Fibroblast of villous mesenchyme (primary cell): ENCODE measurements at places on chromosomes 5 and 9. TPM values are rescaled to one million over a fixed set of nuclear protein-coding genes. Genes with fewer than 3 reads are reported as not detected.

DNA sequence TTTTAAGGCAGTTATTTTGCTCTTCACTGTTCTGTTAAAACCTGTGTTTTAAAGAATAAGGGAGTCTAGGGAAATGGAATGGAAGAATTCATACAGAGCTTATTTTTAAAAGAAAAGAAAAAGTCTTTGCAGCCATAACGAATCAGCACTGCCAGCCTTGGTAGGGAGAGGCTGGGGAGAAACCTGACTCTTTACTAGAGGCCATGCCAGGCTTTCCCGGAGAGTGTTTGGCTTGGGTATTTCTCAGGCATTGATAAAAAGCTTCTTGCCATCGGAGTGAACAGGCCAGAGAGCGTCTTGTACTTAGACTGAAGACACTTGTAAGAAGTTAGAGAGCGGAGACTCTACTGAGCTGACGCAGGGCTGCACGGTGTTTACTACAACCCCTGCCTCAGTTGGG is 72.7 kb upstream of the NFIL3 start:
- DNase-seq: no peak

- no peak for DNase-seq
Observed at GRCh38 chr9:119398350-119398749, 29.1 kb upstream of the BRINP1 start.

- no peak for DNase-seq
Observed at GRCh38 chr5:26757941-26758340, 280.4 kb downstream of the CDH9 start.

GRCh38 chr9:112038017-112038408 is 137.1 kb downstream of the SUSD1 start:
- no peak for DNase-seq

KIF4B gene
- total RNA-seq: under 0.01 TPM in 1 of 2 replicates, not detected in the other

GRCh38 chr5:151154931-151155774 is 2.4 kb downstream of the ANXA6 start:
- peak; percentile 36 for DNase-seq
